Stimulated activated naive CD8-positive, alpha-beta T cell treated with anti-CD3 and anti-CD28 coated beads, Interleukin-15, Interleukin-2, amounts not matched to agents 100 U/mL and 50 U/mL, for 24 hours (primary cell): ENCODE measurements at places on chromosomes 5 and 9.

GRCh38 chr5:57383093-57383861 lies 99.3 kb downstream of the ACTBL2 start:
- DNase-seq = peak; percentile 8

DNA sequence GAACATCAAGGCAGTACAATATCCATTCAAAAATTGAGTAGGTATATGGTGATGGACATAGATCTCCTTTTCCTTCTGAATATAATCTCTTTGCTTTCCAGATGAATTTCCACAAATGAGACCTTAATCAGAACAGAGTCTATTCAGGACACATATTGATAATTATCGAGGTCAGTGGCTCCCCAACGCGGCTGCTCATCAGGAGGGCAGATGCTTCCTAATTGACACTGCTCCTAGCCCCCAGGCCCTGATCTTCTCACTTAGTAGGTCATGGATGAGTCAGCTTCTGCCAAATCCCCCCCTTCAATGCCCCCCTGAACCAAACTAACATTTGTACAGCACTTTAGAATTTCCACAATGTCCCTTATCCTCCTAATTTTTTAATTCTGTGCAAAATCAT lies 51.6 kb downstream of the SEMA5A start:
- DNase-seq = no peak

GRCh38 chr5:53386341-53386740 lies 94.1 kb upstream of the FST start:
- no peak for DNase-seq

DNA sequence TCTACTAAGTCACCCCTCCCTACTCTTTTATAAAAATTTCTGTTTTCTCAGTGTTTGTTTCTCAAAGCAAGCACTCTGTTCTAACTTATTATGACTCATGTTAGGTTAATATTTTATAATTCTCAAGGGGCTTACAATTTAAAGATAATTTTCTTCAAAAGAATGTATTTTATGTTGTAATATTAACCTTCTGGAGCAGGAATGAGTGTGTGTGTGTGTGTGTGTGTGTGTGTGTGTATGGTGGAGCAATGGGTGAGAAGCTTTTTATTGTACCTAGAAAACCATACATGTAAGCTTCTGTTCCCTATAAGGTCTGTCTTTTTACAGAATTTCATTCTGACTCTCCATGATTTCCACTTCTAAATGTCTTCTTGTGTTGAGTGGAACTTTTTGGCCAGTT lies 63.0 kb downstream of the PBX3 start:
- no peak for DNase-seq

- DNase-seq = no peak
These were observed 68.4 kb downstream of the PPARGC1B start for GRCh38 chr5:149798466-149798865.

- no peak for DNase-seq
These were observed 22.0 kb upstream of the SCGB3A1 start for GRCh38 chr5:180613188-180613813.

DNA sequence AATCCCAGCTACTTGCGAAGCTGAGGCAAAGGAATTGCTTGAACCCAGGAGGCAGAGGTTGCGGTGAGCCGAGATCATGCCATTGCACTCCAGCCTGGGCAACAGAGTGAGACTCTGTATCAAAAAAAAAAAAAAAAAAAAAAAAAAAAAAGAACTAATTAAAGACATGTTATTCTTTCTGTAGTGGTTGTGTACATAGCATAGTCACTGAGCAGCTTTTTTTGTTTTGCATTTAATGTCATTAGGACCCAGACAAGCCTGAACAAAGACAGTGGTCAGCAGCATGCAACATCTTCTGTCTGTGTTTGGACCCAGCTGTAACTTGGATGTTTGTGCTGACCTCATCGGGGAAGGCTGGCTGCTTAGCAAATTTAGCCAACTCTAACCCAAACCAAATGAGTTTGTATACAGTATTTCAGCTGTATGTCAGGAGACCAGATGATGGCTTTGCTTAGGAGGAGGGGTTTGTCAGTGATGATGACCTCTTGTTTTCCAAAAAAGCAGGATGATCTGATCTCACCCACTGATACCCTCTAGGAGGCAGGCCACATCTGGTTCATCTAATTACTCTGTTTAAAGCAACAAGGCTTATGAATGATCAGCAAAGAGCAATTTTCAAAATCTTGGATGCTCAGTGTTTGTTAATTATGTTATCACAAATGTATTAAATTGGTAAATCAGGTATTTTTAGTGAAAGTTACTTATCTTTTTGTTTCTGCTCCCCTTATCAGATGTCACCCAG lies 39.5 kb downstream of the SNCAIP start:
- DNase-seq = no peak

- no peak for DNase-seq
These were observed 33.9 kb downstream of the MRPS30 start for GRCh38 chr5:44842496-44843282.

GRCh38 chr9:7828334-7828733 lies 28.8 kb upstream of the DMAC1 start:
- no peak for DNase-seq

DNA sequence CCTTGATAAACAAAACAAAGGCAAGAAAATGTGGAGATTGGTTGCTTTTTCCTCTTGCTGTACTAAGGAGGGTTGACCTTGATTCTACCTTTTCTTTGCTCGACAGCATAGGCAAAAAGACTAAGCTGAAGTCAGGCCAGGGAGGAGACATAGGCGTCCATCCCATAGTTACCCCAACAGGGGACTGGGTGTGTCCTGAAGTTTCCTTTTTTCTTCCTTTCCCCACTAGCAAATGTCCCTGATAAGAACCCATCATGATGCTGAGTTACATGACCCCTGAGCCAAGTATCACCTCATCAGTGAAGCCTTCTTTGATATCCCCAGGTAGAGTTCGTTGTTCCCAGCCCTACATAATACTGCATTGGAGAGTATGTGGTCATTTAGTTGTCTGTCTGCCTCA lies 9.9 kb upstream of the SHROOM1 start:
- no peak for DNase-seq

DNA sequence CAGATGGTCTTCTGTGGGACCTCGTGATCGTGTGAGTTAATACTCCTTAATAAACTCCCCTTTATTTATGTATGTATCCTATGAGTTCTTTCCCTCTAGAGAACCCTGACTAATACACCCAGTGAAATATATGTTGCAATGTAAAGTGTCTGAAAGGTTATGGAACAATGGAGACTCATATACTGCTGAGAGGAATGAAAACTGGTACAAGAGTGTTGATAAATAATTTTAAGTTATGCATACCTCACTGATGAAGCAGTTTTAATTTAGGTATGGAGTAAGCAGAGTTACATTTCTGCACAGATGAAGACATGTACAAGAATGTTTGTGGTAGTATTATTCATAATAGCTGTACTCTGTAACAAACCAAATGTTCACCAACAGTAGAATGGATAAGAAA lies 438.3 kb downstream of the TAF11L14 start:
- no peak for DNase-seq

DNA sequence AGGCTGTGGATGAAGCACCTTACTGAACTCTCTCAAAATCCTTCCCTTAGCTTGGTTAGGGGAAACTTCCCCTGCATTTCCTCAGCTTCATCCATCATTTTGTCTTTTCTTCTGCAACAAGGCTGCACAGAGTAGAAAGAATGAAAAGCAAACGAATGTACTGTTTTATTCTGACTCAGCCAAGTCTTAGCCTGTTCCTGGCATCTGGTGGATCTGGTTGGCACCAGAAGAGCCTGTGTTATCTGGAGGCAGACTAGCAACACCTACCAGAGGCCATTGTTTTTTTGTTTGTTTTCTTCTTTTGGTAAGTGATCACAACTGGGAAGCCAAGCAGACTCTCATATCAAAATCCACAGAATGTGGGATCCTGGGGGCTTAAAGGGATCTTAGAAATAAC lies 200.7 kb downstream of the FANCC start:
- DNase-seq = no peak

DNA sequence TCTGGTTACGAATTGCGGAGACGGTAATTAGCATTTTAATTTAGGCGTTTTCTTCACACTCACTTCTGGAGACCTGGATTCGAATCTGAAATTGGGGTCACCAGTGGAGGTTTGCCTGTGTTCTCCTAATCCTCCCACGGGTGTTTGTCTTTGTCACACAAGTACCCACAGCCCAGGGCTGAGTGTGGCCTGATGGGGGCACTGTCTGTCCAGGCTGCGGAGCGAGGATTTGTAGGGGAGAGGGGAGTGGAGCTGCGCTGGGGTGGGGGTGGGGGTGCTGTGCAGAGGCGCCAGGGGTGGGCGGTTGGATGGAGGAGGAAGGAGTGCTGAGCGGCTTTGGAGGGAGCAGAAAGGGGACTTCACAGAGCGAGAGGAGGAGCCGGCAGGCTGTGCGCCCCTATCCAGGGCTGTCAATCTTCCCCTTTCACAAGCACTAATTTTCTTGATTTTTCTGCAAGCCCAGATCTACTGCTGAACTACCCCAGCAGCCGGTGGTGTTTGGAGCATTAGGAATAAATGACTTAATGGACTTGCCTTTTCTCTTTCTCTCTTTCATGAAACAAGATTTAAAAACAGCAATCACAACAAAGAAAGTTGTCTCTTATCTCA lies 53.1 kb downstream of the TSPAN17 start:
- DNase-seq = peak; percentile 27

DNA sequence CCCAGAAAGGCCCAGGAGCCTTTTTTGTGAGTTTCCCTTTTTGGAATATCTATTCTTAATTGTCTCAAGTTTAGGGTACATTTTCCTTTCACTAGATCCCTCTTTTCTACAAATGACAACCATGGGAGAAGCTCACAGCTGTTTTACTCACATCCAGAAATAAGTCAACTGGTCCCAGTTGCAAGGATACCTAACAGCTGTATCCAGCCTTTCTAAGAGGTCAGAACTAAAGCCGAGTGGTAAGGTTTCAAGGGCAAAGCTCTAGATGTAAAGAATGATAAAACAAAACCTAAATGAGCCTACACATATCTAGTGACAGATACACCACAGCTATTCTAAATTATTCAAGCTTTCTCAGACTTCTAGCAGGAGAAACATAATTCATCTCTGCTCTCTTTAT lies 4.4 kb downstream of the FGF10 start:
- no peak for DNase-seq

DNA sequence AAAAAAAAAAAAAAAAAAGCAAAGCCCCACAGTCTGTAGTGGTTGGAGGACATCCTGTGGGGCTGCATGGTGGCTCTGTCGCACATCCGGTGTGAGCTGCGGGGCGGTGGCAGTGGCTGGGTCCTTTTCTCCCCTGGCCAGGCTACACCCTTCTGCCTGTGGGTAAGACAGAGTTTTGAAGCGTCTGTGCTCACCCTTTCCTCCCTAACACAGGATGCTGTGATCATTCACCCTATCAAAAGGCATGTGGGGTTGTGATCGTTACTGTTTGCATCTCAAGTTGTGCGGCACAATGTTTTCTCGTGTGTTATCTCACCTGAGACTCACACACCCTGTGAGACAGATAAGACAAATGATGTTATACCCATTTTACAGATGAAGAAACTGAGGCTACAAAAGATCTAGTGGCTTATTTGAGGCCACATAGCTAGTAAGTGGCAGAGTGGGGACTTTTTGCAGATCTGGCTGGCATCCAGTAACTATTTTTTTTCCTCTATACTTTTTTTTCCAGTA lies 17.5 kb downstream of the IRF1 start:
- DNase-seq = peak; percentile 78

GRCh38 chr9:7844242-7844641 lies 44.7 kb upstream of the DMAC1 start:
- DNase-seq = no peak

DNA sequence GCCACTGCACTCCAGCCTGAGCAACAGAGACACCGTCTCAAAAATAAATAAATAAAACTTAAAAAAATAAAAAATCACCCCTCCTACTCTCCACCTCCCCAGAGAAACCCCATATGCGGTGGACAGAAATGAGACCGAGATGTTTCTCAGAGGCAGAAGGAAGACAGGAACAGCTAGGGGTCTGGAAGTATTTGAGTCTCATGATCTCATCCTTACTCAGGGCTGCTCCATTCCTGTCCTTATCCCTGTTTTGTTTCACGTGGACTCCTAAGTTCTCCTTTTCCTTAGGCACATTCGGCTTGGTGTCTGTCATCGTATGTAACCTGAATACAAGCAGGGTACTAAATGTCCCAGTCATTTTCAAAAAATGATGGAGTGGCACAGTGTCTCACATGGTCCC lies 76.1 kb downstream of the C9orf50 start:
- DNase-seq = no peak

GRCh38 chr5:114988096-114988495 lies 181.6 kb downstream of the TRIM36 start:
- no peak for DNase-seq

DNA sequence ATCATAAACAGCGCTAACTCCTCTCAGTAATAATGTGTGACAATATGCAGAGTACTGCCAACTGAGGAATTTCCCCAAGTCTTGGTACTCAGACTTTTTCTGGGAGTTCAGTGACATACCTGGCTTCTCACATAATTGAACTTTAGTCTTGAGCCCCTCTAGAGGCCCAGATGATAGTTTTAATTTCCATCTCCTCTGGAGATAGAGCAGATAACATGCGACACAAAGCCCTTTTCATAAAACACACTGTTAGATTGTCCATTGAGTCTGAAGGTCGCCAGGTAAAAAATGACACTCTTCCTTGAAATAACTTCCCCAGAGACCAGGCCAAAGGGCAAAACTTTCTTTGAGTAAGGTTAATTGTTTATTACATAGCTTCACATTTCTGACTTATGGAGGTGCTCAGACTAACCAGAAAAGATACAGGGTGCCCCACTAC lies 476.0 kb downstream of the RASEF start:
- DNase-seq = no peak

DNA sequence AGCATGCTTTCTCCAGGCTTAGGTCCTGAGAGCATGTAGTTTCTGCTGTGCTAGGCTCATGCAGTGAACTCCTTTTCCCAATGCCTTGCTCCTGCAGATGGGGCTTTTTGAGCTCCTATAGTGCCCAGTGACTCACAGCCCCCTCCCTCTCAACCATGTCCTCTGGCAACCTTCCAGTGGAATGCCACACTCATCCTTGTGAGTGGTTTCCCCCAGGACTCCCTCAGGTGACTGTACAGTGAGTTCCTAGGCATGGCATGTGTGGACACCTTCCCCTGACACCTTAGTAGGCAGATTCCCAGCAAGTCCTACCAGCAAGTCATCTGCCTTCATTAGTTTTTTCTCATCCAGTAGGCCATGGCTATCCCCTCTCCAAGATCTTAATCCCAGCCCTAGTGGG lies 72.4 kb upstream of the CXCL14 start:
- no peak for DNase-seq

DNA sequence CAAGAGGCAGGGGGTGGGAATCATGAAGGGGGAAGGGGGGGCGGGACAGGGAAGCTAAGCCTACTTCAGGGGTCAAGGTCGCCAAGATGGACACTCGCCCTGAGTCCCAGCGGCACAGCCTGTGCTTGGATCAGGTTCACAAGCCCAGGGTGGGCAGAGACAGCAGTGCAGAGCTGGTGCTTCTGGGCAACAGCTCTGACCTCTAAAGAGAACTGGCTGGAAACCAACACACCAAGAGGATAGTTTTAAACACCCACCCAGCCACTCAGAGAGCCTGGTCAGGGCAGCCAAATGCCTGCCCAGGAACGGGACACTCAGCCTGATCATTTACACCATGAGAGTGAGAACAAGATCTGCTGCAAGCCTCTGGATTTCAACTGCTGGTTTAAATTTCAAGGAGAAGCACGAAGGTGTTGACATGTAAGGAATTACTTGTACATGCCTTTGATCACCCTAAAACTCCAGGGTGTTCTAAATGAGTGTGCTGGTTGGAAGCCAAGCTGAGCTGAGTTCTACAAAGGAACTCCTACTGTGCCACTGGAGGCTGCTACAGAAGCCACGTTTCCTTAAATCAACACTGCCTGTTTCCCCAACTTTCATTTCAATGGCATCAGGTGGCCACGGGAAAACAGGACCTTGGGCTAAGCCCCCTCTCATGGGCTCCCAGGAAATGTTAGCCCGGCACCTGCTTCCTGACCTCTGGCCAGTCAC lies 91.5 kb downstream of the TTLL11 start:
- no peak for DNase-seq
